Effector memory CD8-positive, alpha-beta T cell (primary cell): ENCODE measurements at places on chromosomes 7 and 10.

DNA sequence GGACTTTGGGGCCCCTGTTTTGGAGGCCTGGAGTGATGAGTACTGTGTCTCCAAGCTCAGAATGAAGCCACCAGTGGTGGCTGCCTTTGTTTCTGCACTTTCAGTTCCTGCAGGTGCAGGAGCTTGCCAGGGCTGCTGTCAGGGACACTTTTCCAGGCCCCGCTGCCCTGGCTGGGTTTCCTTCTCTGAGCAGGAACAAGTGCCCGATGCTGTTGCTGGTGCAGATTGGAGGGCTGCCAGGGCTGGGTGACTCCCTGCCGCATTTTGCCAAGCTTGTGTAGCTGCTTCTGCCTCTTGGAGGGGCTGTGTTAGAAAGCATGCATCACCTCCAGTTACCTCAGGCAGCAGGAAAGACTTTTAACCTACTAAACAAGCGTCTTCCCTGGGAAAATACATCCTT, 211.1 kb downstream of the MGMT start:
- DNase-seq = no peak

GRCh38 chr10:102413053-102413705, 5.4 kb downstream of the PSD start:
- DNase-seq = no peak

DNA sequence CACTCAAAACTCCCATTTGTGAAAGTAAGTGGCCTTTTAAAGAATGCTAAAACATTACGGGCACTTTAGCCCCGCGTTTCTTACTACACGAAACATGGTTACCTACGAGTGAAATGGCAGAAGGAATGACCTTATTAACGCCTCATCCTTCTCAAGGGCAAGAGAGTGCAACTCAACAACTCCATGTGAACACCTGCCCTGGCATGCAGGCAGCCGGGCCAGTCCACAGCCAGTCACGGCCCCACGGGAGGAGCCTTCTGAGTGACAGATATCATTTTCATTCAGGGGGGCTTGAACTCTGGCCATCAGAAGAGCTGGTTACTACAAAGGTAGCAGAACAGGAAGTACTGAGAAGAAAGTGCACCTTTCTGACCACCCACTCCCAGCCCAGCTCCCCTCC, 236.1 kb downstream of the PTPRN2 start:
- no peak for DNase-seq

DNA sequence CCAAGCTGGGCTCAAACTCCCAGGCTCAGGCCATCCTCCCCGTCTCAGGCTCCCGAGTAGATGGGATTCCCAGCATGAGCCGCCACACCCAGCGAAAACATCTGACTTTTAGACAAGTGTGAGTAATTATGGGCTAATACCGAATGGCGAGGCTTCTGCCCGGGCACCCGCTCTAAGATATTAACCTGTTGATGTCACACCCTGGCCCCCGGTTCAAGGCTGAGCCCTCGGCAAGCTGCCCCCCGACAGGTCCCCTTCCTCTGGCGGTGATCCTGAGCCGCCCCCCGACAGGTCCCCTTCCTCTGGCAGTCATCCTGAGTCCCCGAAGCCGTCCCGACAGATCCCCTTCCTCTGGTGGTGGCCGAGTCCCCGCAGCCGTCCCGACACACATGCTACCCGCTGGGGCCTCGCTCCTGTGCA, 5.2 kb downstream of the PSMG3 start:
- no peak for DNase-seq
